T-cell (primary cell): ENCODE measurements at places on chromosomes 2 and 18. TPM values are rescaled to one million over a fixed set of nuclear protein-coding genes. Genes with fewer than 3 reads are reported as not detected.

The SERPINB13 gene
- total RNA-seq, result not detected

The CCDC74A gene
- total RNA-seq, result 1.2 TPM

The ANKRD23 gene
- total RNA-seq, result 10.7 TPM

The RGPD4 gene
- 0.37 TPM for total RNA-seq

The DSG2 gene
- 0.57 TPM for total RNA-seq

The SERPINB3 gene
- total RNA-seq, result not detected

The RAB27B gene
- 2.6 TPM for total RNA-seq
